ENCODE measurements at places on chromosomes 12 and 14.

GRCh38 chr12:57707250-57707649, 13.3 kb downstream of the OS9 start:
- no peak for DNase-seq

DNA sequence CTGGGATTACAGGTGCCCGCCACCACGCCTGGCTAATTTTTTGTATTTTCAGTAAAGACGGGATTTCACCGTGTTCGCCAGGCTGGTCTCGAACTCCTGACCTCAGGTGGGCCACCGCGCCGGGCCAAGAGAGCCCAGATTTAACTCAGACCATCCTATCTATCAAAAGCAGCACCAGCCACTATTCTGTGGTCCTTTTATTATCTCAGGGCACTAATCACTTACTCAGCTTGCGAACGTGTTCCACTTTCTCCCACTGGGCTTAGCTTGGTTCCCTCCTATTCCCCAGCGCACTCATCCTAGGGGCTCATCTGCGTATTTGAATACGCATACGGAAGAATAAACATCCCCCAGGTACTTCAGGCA, 16.2 kb upstream of the AACS start:
- no peak for DNase-seq

DNA sequence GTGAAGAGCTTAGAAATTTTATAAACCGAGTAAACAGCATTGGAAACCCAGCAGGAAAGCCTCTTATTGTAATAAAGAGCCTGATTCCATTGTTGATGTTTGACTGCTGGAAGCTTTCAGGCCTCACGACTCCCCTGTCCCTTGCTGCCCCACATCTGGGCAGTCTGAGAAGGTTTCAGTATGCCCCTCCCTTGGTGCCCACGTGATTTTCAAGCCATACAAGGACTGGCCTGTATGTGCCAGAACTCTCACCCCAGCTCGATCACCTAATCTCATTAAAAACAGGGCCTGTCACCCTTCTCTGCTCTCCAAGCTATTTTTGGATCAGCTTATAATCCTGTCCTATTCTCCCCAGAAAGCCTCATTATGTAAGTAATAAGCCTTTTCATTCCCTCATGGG, 7.5 kb upstream of the PYROXD1 start:
- DNase-seq, result no peak

DNA sequence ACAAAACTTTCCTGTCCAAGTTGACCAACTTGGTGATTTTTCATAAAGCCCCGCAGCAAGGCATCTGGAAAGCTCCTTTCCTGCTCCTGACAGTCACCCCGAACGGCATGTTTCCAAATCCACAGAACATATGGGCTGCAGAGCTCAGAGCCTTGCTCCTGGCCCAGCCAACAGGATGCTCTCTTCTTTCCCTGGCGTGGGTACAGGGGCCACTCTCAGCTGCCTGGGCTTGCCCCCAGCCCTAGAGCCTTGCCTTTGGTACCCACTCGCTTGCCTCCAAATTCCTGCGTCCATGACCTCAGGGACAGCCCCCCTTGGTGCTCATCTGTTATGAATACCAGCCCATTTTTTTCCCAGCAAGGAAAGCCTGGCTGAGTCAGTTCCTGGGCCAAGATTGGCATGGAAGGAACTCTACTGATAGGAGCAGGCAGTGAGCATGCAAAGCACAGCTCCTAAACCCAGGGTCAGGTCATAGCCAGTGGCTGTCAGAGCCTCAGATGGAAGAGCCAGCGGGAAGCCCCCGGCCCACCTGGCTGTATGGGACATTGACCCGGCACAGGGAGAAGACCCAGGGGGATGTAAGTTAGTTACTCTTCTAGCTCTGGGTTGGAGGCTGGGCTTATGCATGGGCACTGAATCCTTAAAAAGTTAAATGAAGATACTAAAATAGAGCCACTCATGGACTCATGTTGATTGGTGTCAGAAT, 105.3 kb upstream of the RTL1 start:
- no peak for DNase-seq

GRCh38 chr12:120620624-120621023, 19.8 kb upstream of the CABP1 start:
- DNase-seq, result no peak

GRCh38 chr14:75577729-75578101, 705 bp upstream of the FLVCR2 start:
- peak; percentile 36 for DNase-seq

- peak; percentile 44 for DNase-seq
Measured at GRCh38 chr14:33229269-33229929, 290.7 kb downstream of the NPAS3 start.

Measured in amygdala (tissue), 56 donors.